ENCODE measurements at places on chromosomes 16 and 17. TPM values are rescaled to one million over a fixed set of nuclear protein-coding genes. Genes with fewer than 3 reads are reported as not detected.

DNA sequence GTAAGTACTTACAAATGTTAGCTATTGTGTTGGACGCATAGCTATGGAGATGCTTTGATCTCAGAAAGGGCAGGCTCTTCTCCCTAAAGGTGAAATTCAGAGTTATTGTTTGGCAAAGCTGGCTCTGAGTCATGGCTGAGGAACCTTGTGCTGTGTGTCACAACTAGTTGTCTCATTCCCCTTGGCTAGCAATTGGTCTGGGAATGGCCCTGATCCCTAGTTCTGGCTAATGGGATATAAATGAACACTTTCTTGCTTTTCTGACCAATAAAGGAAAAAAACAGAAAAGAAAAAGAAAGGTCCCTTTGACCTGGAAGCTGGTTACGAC lies 210.6 kb downstream of the MAP2K4 start:
- no peak for DNase-seq
- no peaks in the 10 kb centered on the region for H3K36me3 ChIP-seq
- H3K27me3 ChIP-seq = no peaks in the 10 kb centered on the region
- H3K4me1 ChIP-seq = no peaks in the 10 kb centered on the region
- no peak overlapping the region for H3K4me3 ChIP-seq
- no peak overlapping the region for H3K27ac ChIP-seq

GRCh38 chr16:24041834-24042631 lies 206.2 kb downstream of the PRKCB start:
- no peak overlapping the region for H3K4me3 ChIP-seq
- DNase-seq = peak; percentile 67
- no peak overlapping the region for H3K27ac ChIP-seq
- no peaks in the 10 kb centered on the region for H3K27me3 ChIP-seq
- peaks cover 7% of the 10 kb centered on the region for H3K4me1 ChIP-seq

GRCh38 chr17:8147141-8147804 lies 4.9 kb downstream of the PER1 start:
- no peak overlapping the region for H3K27ac ChIP-seq
- no peaks in the 10 kb centered on the region for H3K27me3 ChIP-seq
- DNase-seq = no peak
- peaks cover 58% of the 10 kb centered on the region for H3K36me3 ChIP-seq
- peaks cover 7% of the 10 kb centered on the region for H3K4me1 ChIP-seq

DNA sequence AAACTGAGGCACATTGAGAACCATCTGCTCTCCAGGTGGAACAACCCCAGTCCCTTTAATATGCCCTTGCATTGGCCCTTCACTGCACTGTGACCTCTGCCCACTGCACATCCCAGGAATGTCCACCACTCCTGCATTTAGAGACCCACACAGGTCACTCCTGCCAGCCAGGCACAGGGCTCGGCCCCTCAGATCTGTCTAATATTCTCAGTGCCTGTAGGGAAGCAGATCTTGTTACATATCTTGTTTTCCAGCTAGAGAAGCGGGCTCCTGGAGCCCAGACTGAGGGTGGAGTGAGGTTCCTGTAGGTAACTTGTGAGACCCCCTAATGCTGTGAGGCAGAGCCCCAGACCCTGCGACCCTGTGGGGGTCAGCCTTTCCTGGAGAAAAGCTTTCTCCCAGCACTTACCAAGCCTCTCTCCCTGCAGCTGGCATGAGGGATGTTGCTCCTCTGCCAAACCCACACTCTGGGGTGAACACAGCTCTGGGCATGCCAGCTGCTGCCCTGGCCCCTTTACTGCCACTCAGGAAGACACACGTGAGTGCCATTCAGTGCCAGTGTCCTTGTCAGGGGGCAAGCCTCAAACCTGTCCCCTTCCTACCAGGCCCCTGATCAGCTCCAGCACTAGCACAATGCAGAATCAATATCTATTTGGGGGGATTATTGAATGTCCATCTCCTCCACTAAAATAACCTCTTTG lies 40.3 kb upstream of the CRHR1 start:
- no peak overlapping the region for H3K27ac ChIP-seq

GRCh38 chr17:82217120-82217529 lies 4.5 kb upstream of the CCDC57 start:
- H3K4me3 ChIP-seq = no peak overlapping the region
- peaks cover 19% of the 10 kb centered on the region for H3K4me1 ChIP-seq
- H3K27me3 ChIP-seq = no peaks in the 10 kb centered on the region
- peak overlapping the region; percentile 81 for H3K27ac ChIP-seq
- DNase-seq = no peak
- H3K36me3 ChIP-seq = no peaks in the 10 kb centered on the region

- H3K4me3 ChIP-seq = no peak overlapping the region
- no peak for DNase-seq
- peaks cover 2% of the 10 kb centered on the region for H3K27me3 ChIP-seq
- no peaks in the 10 kb centered on the region for H3K36me3 ChIP-seq
- no peak overlapping the region for H3K27ac ChIP-seq
Measured at GRCh38 chr16:11270602-11271162, 1.6 kb upstream of the TNP2 start.

NTN1 gene
- total RNA-seq = 0.60 TPM

GRIN2A gene
- total RNA-seq = not detected
